ENCODE measurements at places on chromosomes 11 and 22. TPM values are rescaled to one million over a fixed set of nuclear protein-coding genes. Genes with fewer than 3 reads are reported as not detected.
A peak's percentile ranks its signal among the peaks of the same experiment; 100 is the strongest.

DNA sequence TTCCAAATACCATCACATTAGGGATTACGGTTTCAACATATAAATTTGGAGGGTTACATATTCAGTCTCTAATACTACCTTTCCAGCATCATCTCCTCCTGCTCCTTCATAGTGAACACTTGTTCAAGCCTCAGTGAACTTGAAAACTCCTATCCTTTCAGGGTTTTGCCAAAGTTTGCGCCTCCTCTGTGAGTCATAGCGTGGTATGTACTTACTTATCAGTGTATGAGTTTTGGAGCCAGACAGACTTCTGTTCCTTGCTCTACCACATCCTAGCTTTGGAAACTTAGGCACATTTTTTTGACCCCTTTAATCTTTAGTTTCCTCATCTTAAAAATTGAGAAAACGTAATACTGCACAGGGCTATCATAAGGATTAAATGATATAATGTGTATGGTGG lies 160.1 kb upstream of the ZC3H12C start:
- no peak for DNase-seq

GRCh38 chr11:57357310-57357709 lies 19.2 kb downstream of the P2RX3 start:
- DNase-seq = no peak

GRCh38 chr11:90510839-90511238 lies 288.0 kb upstream of the CHORDC1 start:
- no peak for DNase-seq

DNA sequence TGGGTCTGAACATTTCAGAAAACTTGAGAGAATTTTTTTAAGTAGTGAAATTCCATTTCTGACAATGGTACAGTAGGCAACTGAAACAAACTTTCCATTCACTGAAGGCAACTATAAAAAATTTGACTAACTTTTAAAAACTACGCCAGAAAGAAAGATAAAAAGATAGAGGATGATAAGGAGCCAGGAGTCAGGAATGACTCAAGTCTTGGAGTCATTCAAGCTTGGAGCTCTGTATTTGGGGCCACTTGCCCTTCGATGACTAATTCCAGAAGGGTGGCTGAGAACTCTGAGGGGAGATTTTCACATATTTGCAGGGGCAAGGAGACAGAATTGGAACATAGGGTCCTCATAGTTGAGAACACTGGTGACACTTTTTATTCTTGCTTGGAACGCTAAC lies 1083.2 kb upstream of the CNTN5 start:
- no peak for DNase-seq

- DNase-seq = no peak
Observed at GRCh38 chr11:128626913-128627665, 39.7 kb upstream of the ETS1 start.

GRCh38 chr22:24554313-24555164 lies at the start of gene GUCD1:
Gene GUCD1, minus strand, starts transcription at chr22:24555138. Its CDS starts 147 bp downstream, at chr22:24554991.
- peak; percentile 63 for DNase-seq

CCDC88B gene
- 15.0 TPM for total RNA-seq

Data from colonic mucosa (tissue), 4 donors.